ENCODE measurements at places on chromosomes 4 and X.

DNA sequence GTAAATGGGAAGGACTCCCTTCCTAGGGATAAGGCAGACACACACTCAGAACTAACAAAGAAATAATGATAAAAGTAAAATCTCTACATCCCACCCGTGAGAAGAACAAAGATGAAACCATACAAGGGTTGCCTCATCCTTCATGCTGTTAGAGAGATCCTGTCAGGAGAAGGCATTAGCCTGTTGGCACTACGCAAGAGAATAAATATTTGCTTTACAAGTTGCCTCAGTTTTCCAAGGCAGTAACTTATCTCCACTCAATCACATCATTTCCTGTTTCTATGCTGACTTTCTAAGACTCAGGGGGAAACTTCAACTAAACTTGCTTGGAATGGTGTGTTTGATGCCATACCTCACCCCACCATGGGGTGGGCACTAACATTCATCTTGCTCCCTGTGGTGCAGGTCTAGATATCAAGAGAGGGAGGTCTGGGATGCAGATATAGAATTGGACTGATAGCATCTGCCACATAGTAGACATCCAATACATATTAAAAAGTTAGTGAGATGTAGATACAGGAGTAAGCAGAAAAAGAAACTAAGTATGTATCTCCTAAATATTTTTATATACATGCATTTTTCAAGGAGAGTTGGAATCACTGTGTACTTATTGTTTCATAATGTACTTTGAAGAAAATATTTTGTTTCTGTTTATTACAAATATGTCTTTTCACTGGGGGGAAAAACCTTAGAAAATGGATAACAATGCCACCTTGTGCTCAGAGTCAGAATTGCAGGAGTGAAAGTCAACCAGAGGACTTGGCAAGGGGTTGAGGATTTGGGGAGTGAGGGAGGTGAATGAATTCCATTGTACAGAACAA, 57.2 kb upstream of the BEX4 start:
- DNase-seq = peak; percentile 12

DNA sequence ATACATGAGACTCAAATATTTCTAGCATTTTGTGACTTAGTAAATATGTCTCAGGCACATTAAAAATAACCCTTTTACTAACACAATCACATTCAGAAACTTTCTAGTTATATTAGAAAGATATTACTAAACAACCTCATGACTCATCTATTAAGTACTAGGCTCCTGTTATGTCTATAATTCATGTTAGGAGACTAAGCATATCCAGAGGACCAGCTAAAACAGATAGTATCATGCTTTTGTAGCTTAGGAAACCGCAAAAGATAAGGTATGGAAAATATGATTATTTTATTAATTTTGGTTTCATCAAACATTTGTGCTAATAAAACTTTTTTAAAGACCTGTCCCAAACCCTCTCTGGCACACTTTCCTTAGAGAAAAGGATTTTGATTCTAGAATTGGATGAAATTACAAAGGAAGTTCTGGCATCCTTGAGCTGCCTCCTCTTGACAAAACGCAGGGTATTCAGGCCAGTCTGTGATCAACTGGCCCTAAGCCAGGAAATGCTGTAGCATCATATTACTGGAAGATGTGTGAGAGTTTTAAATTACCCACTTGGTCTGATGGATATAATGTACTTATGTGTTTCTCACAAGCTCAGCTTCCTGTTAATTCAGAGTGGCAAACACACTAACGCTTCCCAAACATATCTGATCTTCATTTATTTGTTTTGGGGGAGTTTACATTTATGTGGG, 60.4 kb downstream of the NRK start:
- DNase-seq = no peak

DNA sequence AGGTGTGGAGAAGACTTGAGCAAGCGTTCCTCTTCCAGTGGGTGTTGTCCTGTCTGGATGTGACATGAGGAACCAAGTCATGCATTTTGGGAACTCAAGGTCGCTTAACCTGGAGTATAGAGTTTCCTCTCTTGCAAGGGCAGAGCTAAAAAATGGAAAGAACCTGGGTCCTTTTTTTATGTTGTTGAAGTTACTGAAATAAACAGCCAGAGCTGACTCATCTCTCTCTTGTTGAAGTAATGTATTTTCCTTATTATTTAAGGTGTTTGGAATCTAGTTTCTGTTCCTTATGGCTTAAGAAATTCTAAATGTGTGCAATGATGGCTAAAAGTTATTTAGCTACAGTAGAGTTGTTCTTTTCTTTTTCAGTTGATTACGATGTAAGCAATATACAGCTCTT, 314.5 kb downstream of the CAMK2D start:
- DNase-seq = no peak

DNA sequence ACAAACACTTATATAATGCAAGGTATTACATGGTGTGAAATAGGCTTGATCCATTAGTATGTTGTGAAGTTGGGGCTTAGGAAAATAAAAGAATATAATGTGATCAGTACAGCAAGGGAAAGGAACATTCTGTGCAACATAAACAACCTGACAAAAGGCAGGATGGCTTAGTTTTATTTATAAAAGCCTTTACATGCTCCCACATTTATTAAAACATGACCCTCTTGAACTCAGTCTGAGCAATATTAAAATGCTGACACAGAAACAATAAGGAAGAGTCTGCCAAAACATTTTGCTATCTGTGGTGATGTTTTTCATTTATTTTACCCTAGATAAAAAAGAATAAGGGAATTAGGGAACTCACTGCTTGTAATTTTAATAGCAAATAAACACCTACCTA, 519.7 kb downstream of the PCDH7 start:
- no peak for DNase-seq

DNA sequence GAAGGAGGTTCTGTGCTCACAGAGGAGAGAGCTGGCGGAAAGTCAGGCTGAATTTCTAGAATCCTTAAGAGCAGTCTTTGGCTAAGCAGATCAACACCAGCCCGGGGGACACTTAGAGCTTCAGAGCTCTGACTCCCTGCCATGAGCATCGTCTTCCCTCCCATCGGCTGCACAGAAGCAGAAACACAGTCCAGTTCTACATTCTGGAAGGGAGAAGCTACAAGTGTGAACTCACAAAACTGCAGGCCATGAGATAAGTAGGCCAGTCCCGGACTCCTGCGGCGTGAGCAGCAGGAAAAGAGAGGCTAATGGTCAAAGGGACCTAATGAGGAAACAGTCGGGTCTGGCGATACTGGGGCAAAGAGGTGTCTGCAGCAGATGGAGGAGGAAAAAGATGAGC, 211.5 kb downstream of the DHX15 start:
- no peak for DNase-seq

Measured in activated CD4-positive, alpha-beta T cell treated with anti-CD3 and anti-CD28 coated beads, Interleukin-2, amount 50 U/mL, for 48 hours (primary cell).